ENCODE measurements at places on chromosomes 3 and 15. TPM values are rescaled to one million over a fixed set of nuclear protein-coding genes. Genes with fewer than 3 reads are reported as not detected.

- DNase-seq: no peak
These were observed 77.6 kb upstream of the ZBTB20 start for GRCh38 chr3:115224687-115225086.

GRCh38 chr3:188890572-188891270, 281.1 kb upstream of the TPRG1 start:
- DNase-seq: peak; percentile 17

- peak; percentile 28 for DNase-seq
These were observed 59.1 kb upstream of the NEDD4 start for GRCh38 chr15:56052395-56053045.

The SLC24A5 gene
- not detected for total RNA-seq

GRCh38 chr3:72889310-72890165, 1.7 kb downstream of the GXYLT2 start:
- DNase-seq: no peak

- DNase-seq: no peak
These were observed 117.3 kb upstream of the LYSMD4 start for GRCh38 chr15:99850517-99850916.

DNA sequence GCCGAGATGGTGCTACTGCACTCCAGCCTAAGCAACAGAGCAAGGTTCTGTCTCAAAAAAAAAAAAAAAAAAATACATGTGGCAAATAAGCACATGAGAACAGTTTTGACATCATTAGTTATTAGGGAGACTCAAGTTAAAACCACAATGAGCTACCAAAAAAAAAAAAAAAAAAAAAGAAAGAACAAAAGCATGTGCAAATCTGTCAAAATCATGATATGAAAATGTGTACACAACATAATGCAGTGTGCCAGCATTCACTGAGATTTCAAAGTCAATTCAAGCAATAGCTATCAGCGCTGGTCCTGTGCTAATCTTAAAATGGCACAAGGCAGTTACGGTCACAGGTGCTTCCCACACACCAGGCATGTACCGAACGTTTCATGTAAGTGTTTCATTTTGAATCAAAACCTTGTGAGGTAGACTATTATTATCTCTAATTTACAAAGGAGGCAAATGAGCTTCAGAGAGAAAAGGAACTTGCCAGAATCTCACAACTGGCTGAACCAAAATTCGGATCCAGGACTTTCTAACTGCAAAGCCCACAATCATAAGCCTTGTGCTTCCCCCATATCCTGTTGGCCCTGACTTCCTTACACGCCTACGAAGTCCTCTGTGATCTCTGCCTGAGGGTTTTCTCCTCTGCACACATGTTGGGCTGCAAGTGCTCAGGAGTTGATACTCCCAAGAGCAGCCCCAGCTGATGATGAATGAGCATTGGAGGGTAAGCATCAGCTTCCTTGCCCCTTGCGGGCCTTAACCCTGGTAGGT, 200.1 kb upstream of the PROK2 start:
- no peak for DNase-seq

- no peak for DNase-seq
These were observed 5.6 kb upstream of the ROPN1 start for GRCh38 chr3:123997543-123997942.

The GPR176 gene
- 32.4 TPM for total RNA-seq

DNA sequence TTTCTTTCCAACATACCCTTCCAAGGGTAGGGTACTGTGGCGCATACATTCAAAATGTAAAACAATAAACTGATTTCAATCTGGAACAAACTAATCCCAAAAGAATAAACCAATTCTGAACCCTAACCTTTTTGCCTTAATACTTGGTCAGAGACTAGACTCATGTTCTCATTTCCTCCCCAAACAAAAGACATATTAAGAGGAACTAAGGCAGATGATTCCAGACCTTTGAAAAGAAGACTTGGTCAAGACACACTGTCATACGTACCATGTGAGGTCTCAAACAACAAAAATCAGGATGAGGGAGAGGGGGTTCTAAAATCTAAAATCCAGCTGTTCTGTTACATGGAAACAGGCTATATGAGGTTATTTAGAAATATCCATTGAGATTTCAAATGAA, 102.1 kb downstream of the RFTN1 start:
- no peak for DNase-seq

- DNase-seq: peak; percentile 88
These were observed 87.7 kb downstream of the ATP10A start for GRCh38 chr15:25775317-25775912.

- peak; percentile 25 for DNase-seq
These were observed 55.1 kb upstream of the UBE2E1 start for GRCh38 chr3:23750573-23751210.

GRCh38 chr3:129056451-129057173, 4.0 kb upstream of the GP9 start:
- no peak for DNase-seq

- no peak for DNase-seq
These were observed 108.4 kb downstream of the CORO2B start for GRCh38 chr15:68687136-68687735.

DNA sequence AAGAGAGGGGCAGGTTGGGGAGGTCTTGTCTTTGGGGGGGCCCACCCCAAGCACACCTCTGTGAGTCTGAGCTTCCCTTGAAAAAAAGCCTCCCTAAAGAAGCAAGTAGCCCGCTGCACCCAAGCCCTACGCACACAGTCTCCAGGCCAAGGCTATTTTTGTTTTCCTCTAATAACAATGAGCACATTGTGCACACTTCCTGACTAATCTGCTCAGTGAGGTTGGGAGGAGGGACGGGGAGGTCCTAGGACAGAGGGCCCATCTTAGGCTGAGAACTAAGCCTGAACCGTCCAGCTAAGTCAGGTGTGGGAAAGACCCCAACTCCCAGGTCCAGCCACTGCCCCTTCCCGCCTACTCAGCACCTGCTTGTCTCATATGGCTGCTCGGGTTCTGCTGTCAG, 87.2 kb downstream of the HMG20A start:
- DNase-seq: peak; percentile 66

DNA sequence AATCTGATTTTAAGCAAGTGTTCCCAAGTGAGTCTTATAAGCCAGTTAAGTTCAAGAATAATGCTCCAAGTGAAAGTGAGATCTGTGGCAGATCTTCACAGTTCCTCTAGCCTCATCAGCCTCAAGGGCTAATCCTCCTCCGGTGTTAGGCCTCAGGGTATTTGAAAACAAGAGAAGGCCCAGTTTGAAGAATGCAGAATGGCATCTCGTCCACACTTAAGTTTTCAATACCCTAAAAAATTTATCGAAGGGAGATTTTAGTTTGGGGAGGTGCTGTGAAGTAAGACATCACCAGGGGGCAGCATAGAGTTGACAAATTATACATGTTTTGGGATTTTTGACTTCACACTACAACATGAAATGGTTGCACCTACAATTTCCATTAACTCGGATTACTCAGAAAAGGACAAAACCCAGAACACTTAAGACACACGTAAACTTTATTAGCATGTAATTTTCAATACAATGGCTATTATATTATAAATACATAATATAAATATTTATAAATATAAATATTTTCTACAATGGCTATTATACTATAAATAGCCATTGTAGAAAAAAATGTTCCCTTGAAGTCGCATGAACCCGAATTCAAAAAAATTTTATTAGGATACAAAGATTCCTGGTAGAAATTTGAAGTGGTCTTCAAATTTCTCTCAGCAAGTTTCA, 2.3 kb upstream of the TMEM266 start:
- peak; percentile 28 for DNase-seq

DNA sequence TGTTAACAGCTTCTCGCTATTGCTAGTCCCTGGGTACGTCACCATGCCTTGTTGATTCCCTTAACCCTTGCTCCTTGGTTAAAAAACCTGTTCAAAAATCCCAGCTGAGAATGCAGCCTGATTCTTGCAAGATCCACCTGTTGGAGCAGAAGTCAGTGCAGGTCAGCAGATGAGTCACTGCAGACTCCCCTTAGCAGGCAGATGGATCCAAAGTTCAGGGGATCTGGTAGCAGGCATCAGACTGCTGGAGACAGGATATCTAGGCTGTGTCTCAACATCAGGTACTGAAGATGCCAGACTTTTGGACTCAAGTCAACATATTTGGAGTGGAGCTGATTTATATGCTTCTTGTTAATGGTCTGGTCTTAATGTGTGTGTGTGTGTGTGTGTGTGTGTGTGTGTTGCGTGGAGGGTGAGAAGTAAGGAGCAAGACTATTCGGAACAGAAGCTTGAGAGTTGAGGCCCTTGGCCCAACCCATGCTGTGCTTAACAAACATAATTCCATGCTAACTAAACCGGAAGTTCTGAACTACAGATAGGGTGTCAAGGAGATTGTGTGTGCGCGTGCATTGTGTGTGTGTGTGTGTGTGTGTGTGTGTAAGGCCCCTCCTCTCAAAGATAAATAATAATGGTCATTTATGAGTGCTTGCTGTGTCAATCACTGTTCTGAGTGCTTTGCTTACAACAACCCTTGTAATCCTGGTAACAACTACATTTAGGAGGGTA, 1.0 kb upstream of the C3orf52 start:
- DNase-seq: no peak

DNA sequence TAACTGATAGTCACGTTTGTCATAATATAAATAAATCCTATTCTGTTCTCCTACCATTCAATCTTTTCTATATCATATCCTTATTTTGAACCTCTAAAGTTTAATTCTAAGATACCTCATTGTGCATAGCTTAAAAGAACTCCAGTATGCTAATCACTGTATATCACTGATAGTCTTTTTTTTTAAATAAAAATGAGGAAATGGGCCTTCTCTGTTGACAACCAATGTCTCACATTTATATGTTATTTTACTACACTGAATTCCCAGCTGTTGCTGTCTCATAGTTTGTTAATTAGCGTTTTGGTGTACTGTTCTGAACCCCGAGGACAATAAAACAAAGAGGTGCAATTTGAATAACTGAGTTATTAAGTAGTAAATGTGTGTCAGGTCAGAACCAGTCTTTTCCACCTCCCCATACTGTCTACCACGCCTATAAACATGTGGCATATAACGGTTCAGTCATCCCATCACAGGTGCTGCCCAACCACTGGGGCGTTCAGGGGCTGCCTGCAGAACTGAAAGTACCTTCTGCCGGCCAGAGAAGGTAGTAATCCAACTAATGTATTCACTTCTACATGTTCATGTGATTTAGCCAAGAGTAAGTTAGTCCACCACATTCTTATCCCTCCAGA, 14.9 kb downstream of the CBLB start:
- no peak for DNase-seq

GRCh38 chr15:57923750-57924149, 141.8 kb downstream of the ALDH1A2 start:
- no peak for DNase-seq

The TMEM158 gene
- 4.9 TPM for total RNA-seq

The RPL14 gene
- 374 TPM for total RNA-seq

The GOLGA8M gene
- total RNA-seq: not detected

The MINAR1 gene
- total RNA-seq: 1.3 TPM

The SERINC4 gene
- 0.11 TPM for total RNA-seq

DNA sequence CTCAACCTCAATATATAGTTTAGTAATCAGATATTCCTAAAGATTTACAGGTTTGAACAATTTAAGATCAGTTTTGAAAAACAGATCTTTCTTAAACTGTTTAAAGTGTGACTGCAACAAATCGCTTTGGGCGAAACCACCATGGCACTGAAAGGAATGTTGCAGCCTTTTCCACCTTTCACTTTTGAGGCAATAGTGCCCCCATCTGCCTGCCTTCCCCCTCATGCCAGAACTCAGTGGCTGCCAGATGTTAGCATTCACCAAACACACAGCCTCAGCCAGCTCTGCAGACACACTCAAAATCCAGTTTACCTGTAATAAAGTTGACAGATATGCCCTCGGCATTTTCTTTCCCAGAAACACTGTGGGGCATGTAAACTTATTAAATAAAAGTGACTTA, 3.3 kb downstream of the LYSMD4 start:
- DNase-seq: peak; percentile 67

The THAP10 gene
- 9.6 TPM for total RNA-seq

DNA sequence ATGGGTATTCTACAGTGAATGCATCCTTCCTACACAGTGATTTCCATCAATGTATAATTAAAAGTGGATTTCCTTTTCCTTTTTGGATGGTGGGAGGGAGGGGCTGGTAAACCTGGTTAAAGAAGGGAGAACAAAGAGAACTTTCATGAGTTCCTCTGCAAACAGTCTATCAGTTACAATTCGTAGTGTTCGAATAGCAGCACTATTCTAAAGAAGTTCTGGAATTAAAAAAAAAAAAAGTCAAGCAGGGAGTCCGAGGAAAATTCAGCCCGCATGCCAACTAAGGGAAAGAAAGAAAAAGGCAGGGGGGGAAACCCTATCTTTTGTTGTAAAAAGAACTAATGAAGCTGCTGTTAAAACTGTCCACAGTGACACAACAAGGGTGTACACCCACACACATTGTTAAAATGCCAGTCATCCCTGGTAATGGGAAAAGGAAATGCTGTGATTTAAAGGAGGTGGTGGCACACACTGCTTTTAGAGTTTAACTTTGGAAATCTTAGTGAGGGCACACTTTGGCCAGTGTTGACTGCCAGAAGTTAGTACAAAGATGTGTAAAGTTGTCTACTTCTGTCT, 521.2 kb downstream of the ZIC1 start:
- peak; percentile 80 for DNase-seq

The HESX1 gene
- total RNA-seq: not detected

GRCh38 chr15:69956417-69956816, 141.3 kb downstream of the TLE3 start:
- no peak for DNase-seq

The SPTSSB gene
- total RNA-seq: not detected

GRCh38 chr3:122080207-122080587, 25.0 kb downstream of the CD86 start:
- no peak for DNase-seq

The DAZL gene
- total RNA-seq: not detected

GRCh38 chr3:79954756-79955155, 187.0 kb upstream of the ROBO1 start:
- peak; percentile 15 for DNase-seq

DNA sequence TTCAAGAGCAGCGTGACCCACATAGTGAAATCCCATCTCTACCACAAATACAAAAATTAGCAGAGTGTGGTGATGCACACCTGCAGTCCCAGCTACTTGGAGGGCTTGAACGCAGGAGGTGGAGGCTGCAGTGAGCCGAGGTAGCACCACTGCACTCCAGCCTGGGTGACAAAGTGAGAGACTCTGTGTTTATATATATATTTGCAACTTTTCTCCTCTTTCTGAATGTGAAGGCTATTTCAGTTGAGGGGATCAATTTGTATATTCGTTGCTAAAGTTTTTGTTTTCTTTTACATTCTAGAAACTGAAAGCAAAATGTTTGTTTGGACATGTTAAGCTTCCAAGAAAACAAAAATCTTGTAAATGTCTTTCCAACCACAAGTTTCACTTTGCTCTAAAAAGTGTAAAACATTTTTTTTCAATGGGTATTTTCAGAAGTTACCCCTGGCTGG, 29.8 kb upstream of the FAM98B start:
- no peak for DNase-seq

DNA sequence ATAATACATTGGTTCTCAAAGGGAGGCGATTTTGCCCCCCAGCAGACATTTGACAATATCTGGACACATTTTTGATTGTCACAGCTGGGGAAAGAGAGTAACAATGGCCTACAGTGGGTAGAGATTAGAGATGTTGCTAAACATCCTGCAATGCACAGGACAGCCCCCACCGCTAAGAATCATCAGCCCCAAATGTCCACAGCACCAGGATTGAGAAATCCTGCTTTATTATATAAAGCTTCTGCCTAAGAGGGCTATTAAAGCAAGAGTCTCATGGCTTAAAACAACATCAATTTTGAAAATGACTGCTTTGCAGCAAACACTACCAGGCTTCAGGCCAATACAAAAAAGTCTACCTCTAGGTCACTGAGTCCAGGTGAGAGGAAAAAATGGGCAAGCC, 68.2 kb downstream of the NTRK3 start:
- DNase-seq: no peak

The CKMT1A gene
- 2.2 TPM for total RNA-seq

The APEH gene
- 59.1 TPM for total RNA-seq

GRCh38 chr3:153166206-153166605, 4.2 kb downstream of the RAP2B start:
- peak; percentile 61 for DNase-seq

The SCAMP5 gene
- 1.8 TPM for total RNA-seq

The ALS2CL gene
- 0.74 TPM for total RNA-seq

Data from Daoy (cell line).